CD4-positive, alpha-beta T cell treated with Interleukin-6 for 4 hours (primary cell): ENCODE measurements at places on chromosomes 6 and 20.

DNA sequence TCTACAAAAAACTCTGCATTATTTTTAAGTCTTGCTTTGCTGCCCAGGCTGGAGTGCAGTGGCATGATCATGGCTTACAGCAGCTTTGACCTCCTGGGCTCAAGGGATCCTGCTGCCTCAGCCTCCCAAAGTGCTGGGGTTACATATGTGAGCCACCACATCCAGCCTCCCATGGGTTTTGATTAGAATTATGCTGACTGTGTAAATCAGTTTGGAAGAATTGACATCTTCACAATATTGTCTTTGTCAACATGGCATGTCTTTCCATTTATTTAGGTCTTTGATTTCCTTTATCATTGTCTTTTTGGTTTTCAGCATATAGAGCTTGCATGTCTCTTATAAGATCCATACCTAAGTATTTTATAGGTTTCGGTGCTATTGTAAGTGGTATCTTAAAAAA lies 13.2 kb upstream of the APCDD1L start:
- no peak for DNase-seq

GRCh38 chr20:32158943-32159660 lies 48.4 kb downstream of the PLAGL2 start:
- DNase-seq, result no peak

DNA sequence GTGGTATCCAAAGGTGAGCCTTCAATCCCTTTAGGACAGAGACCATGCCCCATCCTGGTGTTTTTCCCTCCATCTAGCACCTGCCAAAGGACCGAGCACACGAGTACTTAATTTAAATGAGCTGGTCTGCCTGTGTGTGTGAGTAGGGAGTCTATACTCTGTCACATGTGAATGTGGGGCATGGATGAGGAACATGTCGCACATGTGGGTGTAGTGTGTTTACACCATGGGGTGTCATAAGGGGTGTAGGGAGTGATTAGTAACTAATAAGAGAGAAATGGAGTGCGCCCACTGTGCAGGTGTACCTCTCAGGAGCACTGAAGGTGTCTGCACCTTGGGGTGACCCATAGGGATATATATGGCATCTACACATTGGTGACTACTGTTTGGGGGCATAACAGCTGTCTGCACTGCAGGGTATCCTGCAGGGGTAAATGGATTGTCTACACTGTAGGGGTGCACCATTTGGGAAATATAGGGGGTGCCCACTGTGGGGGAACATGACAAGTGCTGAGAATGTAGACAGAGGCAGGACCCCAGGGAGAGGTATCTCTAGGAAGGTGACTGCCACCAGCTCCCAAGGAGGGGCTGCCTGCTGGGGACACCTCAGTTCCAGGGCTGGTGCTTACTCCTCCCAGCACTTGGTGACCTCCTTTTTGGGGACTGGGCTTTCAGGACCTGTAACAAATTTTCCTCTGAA lies 53.5 kb downstream of the EBF4 start:
- DNase-seq, result no peak

DNA sequence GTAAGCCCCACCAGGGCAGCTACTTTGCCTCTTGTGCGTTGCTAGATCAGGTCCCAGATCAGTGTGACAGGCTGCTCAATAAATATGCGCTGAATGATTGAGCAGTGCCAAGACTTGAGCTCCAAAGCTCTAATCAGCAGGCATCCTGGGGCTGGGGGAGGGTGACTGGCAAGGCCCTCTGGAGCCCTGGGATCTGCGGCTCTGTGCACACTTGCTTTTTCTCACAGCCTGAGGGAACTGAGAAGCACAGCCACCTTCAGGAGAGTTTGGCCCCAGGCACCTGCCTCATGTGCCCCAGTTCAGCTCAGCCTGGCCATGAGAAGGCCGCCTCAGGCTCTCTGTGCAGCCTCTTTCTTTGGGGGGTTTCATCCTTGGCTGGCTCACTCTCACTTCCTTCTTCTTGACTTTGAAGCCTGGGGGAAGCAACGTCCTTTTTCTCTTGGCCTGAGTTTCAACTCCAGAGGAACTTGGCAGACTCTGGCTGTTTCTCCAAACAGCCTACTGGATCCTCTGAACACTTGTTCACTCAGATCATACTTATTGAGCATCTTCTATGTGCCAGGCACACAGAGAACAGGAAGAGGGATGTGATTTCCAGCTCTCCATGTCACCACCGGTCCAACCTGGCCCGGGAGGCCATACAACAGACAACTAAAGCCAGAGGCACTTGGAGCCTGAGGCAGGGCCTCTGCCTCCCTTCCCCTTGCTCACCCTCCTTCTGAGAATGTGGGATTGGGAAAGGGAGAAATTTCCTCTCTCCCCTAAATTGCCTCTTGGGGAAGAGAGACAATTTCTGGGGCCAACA lies 114.0 kb downstream of the VEGFA start:
- DNase-seq, result no peak

DNA sequence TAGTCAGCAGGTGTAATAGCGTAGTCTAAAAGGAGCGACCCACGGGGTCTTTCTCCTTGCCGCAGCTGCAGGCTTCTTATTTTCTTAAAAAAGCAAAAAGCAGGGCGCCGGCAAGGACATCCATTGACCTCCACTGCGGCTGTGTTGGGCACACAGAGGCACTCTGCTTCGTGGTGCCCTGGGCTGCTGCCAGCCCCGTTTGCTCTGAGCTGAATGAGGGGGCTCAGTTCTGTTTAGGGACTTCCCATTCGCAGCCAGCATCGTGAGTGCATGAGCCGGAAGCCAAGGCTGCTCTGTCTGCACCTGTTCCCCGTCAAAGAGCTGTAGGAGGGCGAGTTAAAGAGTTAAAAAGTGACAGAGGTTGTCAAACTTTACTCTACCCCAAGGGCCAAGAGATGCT lies 1.7 kb upstream of the SLC22A2 start:
- no peak for DNase-seq

DNA sequence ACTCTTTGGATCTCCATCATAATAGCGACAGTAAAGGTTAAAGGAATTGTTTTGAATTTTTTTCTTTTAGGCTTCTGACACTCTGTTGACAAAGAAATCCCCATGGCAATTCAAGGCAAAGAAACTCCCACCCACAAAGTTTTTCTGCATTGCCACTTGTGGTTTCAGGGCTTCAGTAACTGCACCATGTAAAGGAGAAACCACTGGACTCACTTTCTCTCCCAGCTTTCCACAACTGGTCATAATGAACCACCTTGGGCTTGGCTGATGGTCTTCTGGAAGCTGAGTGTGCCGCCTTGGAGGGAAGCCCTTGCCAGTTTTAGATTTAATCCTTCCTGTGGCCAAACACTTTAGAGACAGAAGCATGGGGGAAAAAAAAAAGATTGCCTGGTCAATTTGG lies 163.1 kb downstream of the ISM1 start:
- DNase-seq, result no peak

DNA sequence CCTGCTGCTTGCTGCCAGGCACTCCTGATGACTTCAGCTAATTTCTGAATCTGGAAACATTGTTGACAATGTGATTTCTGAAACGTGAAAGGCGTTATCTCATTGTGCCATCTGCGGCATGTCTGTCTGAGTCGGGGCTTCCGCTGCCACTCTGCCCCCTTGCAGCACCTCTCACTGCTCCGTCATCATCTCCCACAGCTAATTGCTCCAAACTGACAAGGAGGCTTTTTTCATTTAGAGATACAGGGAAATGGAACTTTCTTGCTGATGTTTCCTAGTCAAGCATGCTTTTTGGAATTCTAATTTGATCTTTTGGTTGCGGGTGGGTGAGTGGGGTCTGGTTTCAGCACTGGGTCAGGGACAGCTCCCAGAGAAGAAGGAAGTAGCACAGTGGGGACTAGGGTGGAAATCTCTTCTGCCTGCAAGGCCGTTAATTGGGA lies 233.5 kb downstream of the DHX35 start:
- DNase-seq, result no peak

DNA sequence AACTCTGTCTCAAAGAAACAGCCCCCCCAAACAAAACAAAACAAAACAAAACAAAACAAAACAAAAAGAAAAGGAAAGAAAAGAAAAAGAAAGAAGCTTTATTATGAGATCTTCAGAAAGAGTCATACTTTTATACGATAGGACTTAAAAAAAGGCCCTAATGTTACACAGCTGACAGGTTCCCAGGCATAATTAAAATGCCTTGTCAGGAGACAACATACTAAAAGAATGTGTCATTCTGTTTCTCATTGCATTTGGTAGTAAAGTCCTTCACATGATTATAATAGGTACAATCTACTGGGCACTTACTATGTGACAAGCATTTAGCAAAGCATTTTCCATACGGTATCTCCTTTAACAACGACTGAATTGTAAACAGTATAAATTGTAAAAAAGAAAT lies 36.4 kb upstream of the RPN2 start:
- no peak for DNase-seq

DNA sequence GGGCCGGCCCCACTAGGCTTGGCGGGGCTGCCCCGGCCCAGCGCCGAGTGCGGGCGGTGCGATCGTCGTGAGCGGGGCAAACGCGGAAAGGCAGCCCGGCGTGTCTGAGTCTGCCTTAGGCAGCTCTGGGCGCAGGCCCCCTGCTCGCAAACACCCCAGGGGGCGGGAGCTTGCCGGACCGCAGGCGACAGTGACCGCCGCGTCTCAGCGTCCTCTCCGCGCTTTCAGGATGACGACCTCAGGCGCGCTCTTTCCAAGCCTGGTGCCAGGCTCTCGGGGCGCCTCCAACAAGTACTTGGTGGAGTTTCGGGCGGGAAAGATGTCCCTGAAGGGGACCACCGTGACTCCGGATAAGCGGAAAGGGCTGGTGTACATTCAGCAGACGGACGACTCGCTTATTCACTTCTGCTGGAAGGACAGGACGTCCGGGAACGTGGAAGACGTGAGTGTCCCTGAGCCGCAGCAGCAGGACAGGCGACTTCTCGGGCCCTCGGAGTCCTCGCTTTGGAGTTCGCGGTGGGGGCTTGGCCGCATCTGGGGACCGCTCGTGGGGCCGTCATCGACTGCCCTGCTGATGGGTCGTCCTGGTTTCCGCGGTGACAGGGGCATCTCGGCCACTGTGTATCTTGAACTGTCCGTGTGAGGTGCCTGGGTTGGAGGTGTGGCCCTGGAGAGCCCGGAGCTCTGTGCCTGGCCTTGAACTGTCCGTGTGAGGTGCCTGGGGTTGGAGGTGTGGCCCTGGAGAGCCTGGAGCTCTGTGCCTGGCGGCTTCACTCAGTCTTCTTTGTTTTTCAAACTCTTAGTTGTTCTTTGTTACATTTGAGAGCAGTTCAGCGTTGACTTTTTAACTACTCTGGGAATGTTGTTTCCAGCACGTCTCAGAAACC lies 786 bp downstream of the ADRM1 start:
- peak; percentile 6 for DNase-seq

GRCh38 chr6:98975421-98975820 lies 27.7 kb upstream of the FBXL4 start:
- no peak for DNase-seq

GRCh38 chr6:52877168-52877567 lies 32.3 kb downstream of the GSTA3 start:
- no peak for DNase-seq

- DNase-seq, result no peak
Observed at GRCh38 chr6:14728396-14729024, 517.4 kb upstream of the JARID2 start.

GRCh38 chr6:113587078-113587699 lies 270.0 kb upstream of the MARCKS start:
- no peak for DNase-seq

- DNase-seq, result peak; percentile 65
Observed at GRCh38 chr6:5471044-5471443, 209.7 kb downstream of the FARS2 start.

DNA sequence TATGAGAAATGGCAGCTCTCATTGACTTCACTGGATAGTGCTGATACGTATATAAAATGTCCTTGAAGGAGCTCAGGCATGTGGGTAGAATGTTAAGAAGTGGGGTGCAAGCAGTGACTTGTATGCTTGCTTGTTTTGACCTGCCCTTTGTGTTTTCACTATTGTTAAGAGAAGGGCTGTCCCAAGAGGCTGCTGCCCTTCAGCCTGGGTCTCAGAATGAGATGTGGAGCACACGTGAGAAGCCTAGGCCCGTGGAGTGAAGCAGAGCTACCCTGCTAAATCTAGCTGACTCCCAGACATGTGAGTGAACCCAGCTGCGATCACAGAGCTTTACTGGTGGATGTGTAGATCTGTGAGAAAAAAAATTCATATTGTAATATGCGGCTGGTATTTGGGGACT lies 305.3 kb upstream of the RGS17 start:
- DNase-seq, result no peak

- no peak for DNase-seq
Observed at GRCh38 chr6:131321589-131321988, 186.3 kb downstream of the AKAP7 start.

DNA sequence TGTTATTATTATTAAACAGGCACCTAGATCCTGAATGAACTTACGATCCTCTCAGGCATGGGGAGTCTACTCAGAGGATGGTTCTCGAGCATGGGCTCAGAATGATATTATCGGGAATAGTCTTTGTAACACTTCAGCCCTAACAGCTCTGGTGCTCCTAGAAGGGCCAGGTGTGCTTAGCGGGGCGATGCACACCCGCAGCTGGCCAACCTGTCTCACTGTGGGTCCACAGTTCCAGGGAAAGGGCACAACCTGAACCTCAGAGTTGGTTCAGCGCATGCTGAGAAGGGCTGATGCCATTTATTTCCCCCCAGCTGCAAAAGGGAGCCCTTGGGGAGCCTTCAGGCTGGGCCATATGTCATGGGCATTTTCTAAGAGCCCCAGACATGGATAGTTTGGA lies 26.2 kb downstream of the RRAGD start:
- no peak for DNase-seq

DNA sequence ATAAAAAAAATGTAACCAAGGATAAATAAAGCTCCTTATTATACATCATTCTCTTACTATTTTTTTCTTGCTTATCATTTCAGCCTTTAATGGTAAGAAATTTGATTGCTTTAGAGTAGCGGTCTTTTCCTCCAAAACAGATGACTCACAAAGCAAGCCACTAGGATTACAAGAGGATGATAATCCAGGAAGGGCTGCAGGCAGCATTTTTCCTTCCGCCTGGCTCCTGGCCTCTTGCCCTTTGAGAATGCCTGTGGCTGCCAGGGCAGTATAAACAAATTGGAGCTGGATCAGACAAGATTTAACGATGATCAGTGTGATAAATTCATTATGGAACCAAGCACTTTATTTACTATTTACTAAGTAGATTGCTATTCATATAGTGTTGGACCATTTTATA lies 9.7 kb upstream of the FBXL4 start:
- no peak for DNase-seq

DNA sequence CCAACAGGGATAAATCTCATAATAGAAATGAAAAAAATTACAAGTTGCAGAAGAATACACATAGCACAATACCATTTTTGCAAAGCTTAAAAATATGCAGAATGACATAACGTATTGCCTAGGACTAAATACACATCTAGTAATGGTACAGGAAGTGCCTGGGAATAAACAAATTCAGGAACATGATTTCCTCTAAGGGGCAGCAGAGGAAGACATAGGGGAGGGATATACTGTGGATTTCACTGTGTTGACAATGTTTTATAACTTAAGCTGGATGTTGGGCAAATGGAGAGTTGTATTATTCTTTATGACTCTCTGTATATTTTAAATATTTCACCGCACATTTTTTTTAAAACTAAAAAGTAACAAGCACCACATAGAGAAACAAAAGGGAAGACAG lies 5.6 kb upstream of the GLO1 start:
- no peak for DNase-seq

- DNase-seq, result no peak
Observed at GRCh38 chr6:153092082-153093013, 38.7 kb downstream of the RGS17 start.
